ENCODE measurements at places on chromosomes 3 and 15.

- DNase-seq, result peak; percentile 28
Measured at GRCh38 chr3:71063773-71064290, 519.7 kb downstream of the FOXP1 start.

DNA sequence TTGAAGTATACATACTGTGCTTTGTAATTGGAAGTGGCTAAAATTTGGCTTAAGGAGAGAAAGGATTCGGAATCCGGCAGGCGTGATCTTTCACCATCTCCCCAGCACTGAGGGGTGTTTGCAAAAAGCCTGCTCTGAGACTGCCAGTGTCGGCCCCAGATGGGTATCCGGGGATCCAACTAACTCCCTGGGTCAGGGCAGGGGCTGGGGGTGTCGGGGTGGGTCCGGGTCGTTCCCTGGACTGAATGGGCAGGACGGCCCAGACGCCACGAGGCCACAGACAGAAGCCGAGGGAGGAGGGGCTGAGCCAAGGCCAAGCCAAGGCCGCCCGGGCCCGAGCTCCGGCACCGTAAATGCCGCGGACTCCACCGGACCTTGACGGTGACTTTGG is 349 bp downstream of the PPIB start:
- DNase-seq, result no peak

- DNase-seq, result no peak
Measured at GRCh38 chr3:73543412-73543811, 81.3 kb downstream of the PDZRN3 start.

DNA sequence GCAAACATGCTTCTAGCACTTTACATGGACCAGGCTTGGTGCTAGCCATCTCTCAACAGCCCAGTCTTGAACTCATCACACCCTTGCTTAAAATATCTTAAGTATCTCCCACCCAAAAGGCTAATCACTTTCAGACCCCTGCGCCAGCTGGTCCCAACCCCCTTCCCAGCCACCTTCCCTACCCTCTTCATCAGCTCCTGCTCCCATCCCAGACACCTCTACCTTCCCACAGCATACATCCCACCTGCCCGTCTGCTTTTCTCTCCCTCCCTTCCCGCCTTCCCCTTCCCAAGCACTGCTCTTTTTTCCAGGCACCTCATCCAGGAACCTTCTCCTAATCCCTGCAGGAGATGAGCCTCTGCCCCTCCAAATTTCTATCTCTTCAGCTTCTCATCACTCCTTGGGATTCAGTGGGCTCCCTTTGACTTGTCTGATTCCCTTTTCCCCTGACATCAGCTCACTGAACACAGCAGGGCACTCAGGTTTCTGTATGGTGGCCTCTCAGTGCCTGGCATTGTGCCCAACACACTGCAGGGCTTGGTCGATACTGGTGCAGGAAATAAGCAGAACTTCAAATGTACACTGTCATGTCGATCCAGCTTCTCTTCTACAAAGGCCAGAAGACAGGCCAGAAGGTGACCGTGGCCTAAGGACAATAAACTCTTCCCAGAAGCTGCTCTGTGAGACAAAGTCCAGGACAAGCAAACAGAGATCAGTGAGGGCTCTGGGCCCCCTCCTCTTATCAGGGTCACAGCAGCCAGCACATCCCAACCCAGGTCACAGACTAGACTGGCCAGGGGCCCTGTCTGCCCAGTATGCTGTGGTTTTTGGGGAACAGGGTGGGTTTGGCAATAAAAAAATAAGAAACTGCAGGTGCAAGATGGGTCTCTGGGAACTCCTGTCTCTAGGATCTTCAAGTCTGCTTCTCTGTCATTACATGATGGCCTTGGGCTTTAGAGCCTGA is 2.2 kb upstream of the ITIH1 start:
- no peak for DNase-seq

GRCh38 chr15:40029979-40030893 is 8.7 kb downstream of the SRP14 start:
- no peak for DNase-seq

DNA sequence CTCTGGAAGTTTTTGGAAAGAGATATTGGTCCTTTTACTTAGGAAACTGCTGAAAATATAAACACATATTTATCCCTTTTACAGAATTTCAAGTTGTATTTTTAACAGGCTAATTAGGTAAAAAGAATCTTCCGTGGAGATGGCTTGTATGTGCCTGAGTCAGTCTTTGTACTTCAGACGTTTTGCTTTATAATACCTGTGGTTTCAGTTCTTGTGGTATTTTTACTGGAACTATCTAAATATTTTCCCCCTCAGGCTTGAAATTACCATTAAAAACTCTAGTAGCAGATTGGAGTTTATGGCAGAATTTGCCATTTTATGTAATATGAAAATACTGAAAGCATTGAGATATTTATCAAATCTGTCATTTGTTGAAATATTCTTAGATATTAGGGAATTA is 151.6 kb upstream of the CGNL1 start:
- DNase-seq, result no peak

- no peak for DNase-seq
Measured at GRCh38 chr15:89593018-89593417, 17.7 kb downstream of the TICRR start.

DNA sequence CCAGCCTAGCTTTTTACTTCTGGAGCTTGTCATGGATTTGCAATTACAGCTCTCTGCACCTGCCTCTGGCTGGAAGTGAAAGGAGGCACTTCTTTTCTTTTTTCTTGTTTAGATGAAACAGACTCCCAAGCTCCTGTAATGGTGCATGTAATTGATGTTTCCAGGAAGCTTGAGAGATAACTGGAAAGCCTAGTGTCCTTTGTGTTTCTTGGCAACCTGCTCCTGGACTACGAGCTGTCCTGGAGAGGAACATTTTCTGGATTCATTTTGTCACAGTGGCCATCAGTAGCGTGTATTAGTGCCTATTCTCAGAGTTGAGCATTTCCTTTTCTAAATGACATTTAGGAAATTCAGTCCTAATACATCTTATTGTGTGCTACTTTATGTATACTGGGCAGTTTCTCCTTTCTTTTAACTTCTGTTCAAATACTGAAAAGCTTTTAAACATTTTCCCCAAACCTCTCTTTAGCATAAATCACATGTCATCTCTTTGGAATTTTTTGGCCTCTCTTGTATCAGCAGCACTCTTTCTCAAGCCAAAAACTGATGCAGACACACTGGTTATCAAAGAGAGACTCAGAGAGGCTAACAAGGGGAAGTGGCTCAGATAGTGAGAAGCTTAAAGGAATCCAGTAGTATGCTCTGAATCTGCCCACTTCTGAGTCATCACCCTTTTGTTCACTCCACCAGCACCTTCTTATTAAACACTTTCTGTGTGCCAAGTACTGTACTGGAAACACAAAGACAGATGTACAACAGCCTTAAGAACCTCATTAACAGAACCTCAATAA is 62.6 kb upstream of the SLC2A2 start:
- no peak for DNase-seq

- DNase-seq, result no peak
Measured at GRCh38 chr3:79175870-79176269, 591.9 kb downstream of the ROBO1 start.

- peak; percentile 27 for DNase-seq
Measured at GRCh38 chr15:68154923-68155559, 50.1 kb downstream of the CALML4 start.

DNA sequence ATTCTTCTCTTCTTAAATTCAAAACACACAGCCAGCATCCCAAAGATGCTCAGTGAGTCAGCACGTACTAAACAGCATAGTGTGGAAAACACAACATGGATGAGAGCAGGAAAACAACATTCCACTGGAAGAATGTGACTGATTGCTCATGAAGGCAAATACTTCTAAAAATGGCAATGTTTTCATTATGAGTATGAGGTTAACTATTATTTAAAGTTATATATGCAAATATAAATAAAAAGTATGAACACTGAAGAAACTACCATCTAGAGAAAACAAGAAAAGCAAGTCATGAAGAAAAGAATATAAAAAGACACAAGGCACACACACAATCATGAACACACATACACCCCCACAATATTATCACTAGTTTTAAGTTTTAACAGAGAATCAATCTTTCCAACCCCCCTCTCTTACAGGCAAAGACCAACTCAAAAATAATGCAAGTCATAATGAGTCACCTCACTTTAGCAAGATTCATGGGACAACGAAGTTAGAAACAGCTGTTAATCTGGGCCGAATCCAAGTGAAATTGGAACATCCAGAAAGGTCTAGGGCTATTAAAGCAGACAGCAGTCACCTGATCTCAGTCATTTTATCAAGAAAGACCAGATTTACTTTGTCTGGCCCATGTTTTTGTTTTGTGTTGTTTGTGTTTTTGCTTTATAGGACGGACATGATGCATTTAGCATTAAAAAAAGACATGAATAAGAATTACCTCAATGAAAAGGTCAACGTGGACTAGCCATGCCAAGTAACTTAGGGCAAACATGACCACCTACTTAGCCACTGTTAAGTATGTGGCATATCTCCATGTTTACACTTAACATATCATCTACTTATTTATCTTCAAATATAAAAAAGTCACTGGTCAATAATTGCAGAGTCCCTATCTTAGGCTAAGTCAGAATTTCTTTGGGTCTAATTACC is 18.1 kb downstream of the GBE1 start:
- no peak for DNase-seq

DNA sequence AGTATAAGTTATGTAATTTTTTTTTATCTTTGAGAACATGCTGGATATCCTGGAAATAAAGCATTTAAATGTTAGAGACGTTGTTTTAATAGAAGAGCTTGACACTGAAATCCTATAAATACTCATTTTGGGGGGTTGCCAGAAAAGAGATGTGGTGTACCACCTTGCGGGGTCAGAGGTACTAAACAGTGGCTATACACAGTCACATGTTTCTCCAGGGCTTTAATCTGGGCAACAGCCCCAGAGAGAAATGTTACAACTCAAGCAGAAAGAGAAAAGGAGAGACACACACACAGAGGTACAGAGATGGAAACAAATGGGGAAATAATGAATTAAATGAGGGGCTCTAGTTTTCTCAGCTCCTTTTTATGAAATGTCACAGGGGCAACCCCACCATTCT is 113.8 kb downstream of the SENP2 start:
- DNase-seq, result no peak

DNA sequence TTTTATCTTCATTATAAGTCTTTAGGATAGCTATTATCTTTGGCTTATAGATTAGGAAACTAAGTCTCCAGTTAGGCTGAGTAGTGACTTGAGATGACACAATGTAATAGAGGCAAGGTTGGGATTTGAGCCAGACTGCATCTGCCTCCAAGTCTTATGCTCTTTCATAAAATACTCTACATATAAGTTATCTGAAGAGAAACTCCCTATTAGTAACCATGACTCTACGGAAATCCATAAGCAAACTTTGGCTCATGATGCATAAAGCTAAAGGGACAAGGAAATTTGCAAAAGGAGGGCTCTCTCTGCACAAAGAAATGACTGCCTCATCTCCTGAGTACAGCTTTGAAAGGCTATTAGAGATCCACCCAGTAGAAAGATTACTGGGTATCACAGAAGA is 77.6 kb upstream of the FRMD4B start:
- no peak for DNase-seq

DNA sequence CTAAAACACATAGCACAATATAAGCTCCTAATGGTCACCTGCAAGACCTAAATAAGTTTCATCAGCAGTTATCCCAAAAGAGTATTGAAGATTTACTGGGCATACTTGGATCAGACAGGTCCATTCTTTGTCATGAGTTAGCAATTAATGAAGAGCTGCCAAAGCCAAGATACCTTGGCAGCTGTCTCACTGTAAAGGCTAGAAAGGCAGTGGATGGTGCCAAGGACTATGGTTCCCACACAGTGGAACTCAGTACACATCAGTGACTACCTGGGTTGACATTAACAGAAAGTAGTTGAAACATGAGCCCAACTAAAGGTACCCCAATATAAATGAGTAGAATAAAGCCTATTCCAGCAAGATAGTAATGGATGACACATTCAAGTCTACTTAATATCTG is 41.1 kb upstream of the TMCO5A start:
- no peak for DNase-seq

GRCh38 chr15:68412218-68412617 is 19.7 kb downstream of the ITGA11 start:
- no peak for DNase-seq

DNA sequence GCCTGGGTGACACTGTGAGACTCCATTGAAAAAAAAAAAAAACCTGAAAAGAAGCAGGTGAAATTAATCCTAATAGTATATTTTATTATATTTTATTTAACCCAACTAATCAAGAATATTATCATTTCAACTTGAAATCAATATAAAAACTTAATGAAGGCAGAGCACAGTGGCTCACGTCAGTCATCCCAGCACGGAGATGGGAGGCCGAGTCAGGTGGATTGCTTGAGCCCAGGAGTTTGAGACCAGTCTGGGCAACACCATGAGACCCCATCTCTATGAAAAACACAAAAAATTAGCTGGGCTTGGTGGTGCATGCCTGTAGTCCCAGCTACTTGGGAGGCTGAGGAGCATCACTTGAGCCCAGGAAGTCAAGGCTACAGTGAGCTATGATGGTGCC is 33.3 kb upstream of the SLC41A3 start:
- DNase-seq, result no peak

- DNase-seq, result no peak
Measured at GRCh38 chr3:42014921-42015533, 53.1 kb upstream of the ULK4 start.

GRCh38 chr3:147403511-147403910 is 2.8 kb downstream of the ZIC4 start:
- DNase-seq, result no peak

GRCh38 chr3:56025326-56025725 is 442.9 kb downstream of the ERC2 start:
- DNase-seq, result no peak

- DNase-seq, result no peak
Measured at GRCh38 chr3:121111914-121112612, 204.1 kb downstream of the STXBP5L start.

DNA sequence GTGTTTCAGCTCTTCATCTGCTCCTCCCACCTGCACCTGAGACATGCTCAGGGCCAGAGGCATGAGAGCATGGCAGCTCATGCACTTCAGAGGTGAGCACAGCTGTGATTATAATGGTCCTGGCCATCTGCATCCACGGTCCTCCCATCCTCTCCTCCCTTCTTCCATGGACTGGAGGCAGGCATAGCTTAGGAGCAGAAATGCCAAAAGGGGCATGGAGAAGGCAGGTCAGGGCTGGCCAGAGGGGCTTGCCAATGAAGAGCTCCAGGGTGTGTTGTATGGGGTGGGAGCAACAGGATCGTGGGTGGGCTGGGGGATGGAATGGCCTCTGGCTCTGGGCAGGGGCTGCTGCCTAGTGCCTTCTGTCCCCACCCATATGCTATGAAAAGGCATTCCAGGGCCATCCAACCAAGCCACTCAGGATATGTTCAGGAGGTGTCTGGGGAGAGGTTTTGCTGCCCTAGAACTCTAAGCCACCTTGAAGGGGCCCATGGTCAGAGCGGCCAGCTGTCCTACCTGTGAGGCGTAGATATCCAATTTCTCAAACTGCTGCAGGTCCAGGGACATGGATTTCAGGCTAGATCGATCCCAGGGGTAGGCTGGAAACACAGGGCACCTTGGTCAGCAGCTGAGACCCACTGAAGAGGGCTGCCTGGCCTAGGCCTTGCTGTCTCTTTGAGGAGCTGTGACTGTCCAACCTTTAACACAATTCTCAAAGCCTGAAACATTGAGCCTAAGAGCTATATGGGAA is 26.1 kb downstream of the KY start:
- DNase-seq, result no peak

- DNase-seq, result no peak
Measured at GRCh38 chr15:49619226-49619625, 1.4 kb downstream of the FAM227B start.

- DNase-seq, result no peak
Measured at GRCh38 chr3:56456117-56456516, 12.2 kb downstream of the ERC2 start.
